ENCODE measurements at places on chromosomes 5 and 9.

DNA sequence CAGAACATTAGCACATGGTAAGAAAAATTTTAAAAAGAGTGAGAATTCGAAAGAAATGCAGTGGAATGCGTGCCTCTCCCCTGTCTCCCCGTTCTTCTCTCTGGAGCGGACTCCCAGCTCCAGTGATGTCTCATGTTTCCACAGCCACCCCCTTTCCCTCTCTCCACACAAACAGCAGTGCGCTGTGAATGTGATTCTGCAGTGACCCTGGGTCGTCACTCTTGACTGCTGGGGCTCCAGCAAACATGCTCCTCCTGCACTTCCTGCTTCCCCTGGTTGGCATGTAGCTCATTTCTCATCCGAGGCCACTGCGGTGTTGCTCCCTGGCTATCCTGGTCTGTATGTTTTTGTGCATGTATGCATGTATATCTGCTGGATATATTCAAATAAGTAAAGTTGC, 13.3 kb downstream of the PHF2 start:
- no peak for DNase-seq

- no peak for DNase-seq
Measured at GRCh38 chr5:165134155-165134554, 1628.7 kb downstream of the MAT2B start.

- DNase-seq: no peak
Measured at GRCh38 chr5:43619380-43619779, 16.4 kb downstream of the NNT start.

- no peak for DNase-seq
Measured at GRCh38 chr5:2752059-2752820, 763 bp upstream of the IRX2 start.

- DNase-seq: peak; percentile 87
Measured at GRCh38 chr9:127388037-127388855, 8.7 kb upstream of the SLC2A8 start.

- no peak for DNase-seq
Measured at GRCh38 chr5:133694181-133694831, 82.0 kb upstream of the FSTL4 start.

DNA sequence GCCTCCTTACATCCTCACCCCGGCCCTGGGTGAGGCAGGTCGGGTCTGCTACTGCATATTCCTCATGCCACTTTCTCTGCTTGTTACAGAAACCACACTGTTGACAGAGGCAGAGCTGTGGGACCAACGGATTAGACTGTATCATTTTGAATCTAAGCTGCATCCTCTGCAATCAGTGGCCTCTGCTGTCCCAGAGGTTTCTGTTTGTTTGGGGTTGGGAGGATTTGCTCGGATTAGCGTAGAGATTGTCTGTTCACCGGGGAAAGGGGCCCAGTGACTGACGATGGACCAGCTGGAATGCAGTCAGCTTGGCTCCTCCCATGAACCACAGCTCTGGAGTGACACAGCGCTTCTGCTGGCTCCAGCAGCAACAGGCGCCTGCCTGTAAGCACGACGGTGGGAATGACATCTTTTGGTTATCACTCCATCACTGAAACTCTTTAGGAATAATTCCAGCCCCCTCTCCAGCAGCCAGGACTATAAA, 37.3 kb upstream of the ADRA1B start:
- DNase-seq: no peak

DNA sequence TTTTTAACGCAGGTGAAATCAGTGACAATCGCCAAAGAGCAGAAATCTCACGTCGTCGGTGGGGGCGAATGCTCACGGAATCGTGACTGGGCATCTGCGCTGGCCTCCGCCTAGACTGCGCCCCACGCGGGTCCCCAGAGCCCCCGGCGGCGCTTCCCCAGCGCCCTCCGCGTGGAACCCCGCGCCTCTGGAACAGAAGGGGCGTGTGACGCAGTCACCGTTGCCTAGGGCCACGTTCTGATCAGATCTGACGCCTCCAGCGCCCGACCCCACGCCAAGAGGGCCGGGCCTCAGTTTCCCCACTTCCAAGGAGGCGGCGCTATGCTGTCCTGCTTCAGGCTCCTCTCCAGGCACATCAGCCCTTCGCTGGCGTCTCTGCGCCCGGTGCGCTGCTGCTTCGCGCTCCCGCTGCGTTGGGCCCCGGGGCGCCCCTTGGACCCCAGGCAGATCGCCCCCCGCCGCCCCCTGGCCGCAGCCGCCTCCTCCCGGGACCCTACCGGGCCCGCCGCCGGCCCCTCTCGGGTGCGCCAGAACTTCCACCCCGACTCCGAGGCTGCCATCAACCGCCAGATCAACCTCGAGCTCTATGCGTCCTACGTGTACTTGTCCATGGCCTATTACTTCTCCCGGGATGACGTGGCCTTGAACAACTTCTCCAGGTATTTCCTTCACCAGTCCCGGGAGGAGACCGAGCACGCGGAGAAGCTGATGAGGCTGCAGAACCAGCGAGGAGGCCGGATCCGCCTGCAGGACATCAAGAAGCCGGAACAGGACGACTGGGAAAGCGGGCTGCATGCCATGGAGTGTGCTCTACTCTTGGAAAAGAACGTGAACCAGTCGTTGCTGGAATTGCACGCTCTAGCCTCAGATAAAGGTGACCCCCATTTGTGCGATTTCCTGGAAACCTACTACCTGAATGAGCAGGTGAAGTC, at the start of gene FTMT:
FTMT (plus strand) TSS at position 240 of the 932 bp plus-strand sequence; CDS start at position 322, 82 bp downstream.
- no peak for DNase-seq

- peak; percentile 6 for DNase-seq
Measured at GRCh38 chr5:116145416-116145815, 60.6 kb downstream of the COMMD10 start.

GRCh38 chr9:135666534-135667462, 3.7 kb downstream of the LCN9 start:
- DNase-seq: no peak

GRCh38 chr5:150295172-150295634, 5.6 kb upstream of the CAMK2A start:
- DNase-seq: no peak

DNA sequence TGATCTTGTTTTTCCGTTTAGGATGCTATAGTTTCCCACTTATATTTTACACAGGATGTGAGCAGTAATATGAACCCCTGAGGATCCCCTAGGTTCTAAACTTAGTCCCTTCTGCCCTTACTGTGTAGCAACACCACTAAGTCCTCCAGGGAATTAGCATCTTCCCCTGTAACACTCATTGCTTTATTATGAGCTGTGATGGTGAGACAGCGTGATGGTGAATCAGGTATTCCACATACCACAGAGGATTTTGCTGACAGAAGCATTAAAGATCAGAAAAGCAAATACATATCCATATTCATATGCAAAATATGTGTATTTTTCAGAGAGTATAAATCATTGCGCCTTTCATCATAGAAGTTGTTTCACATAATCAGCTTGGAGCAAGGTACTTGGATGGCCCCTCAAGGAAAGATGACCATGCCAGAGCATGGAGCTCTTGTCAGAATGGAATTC, 317.0 kb downstream of the ICE1 start:
- DNase-seq: no peak

DNA sequence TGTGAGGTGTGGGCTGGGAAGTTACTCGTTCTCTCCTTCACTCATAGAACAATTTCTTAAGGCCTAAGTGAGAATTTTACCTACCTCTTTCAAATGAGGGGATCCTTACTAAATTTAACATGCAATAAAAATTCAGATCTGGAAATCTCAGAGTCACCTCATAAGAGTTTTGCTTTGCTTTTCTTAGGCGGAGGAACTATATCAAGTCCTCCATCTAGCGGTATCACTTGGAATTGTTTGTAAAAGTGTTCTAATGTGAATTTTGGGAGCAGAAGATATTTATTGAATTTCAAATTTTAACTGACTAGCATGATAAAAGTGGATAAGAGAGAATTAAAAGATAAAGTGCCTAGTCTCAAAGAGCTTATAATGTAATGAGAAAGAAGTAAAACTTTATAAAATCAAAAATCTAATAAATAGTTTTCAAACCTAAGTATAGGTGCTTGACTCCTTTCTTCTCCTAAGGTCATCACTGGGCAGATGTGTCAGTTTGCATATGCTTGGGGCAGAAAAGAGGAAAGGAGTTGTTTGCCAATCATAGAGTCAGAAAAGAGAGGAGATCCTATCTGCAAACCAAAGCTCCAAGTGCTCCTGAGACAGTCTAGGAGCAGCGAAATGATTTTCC, 145.7 kb upstream of the DAB2 start:
- peak; percentile 30 for DNase-seq

DNA sequence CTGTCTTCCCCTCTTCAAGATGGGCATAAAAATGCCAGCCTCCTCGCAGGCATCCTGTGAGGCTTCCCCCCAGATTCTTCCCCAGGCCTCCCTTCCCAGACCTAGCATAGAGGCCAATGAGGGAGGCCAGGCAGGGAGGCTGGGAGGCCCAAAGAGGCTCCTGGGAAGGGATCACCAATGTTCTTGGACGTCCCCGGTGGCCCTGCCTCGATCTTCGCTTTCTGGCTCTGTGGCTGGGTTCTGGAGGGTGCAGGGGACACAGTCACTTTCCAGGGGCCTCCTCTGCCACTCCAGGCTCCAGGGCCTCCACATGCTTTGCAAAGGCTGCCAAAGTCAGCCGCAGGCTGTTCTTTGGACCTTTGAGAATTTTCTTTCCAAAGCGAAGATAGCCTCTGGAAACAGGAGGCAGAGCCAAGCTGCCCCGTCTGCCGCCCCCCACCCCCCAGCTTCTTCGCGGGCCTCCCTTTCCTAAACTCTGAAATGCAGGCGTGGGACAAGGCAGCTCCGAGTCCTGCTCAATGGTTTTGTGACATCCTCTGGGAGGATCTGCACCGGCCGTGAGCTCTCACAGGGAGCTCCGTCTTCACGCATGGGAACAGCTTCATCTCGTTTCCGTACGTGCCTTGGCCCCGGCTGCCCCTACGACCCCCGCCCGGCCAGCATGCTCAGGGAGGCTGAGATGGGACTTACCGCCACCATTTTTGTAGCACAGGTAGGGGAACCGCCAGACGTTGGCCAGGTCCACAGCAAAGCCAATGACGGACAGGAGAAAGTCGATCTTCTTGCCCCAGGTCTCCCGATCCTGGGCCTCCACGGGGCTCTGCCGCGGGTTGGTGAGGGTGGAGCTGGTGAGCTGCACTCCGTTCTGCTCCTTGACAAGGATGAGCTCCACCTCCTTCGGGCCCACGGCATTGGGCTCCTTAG, 2.8 kb downstream of the SLC6A3 start:
- no peak for DNase-seq

DNA sequence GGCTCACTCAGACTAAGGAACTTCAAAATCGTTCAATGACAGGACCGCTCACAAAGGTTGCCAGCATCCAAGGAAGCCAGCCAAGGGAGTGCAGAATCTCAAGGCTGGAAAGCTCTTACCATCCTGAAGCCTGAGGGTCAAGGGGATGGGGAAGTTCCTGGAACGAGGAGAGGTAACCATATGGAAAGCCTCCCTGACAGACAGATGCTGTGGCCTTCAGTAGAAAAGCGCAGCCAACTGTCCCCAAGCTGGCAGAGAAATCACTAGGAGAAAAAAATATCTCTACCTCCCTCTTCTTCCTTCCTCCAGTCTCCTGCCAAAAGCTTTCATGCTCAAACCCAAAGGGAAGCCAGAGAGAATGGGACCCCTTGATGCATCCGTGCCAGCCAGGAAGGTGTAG, 90.5 kb upstream of the RANBP3L start:
- DNase-seq: no peak

DNA sequence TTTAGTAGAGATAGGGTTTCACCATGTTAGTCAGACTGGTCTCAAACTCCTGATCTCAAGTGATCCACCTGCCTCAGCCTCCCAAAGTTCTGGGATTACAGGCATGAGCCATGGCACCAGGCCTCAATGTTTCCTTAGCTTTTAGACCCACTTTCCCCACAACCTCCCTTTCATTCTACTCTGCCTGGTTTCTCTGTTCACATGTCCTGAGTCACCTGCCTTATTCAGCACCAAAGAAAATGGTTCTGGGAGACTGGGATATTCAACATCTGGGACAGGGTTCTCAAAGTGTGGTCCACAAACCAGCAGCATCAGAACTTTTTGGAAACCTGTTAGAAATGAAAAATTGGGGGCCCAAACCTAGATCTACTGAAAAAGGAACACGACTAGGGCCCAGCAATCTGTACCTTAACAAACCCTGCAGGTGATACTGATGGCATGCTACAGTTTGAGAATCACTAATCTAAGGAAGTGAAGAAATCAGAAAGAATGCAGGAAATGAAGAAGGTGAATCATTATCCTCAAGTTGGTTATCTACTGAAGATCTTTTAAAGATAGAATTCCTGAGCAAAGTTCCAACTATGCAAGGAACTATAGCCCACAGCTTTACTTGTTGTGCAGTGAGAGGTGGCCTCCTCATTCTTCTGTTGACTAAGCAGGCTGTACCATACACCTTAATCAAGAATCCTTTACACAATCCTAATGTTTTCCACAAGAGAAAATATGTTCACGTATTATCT, 51.8 kb upstream of the CTNNAL1 start:
- no peak for DNase-seq

- peak; percentile 45 for DNase-seq
Measured at GRCh38 chr5:139272471-139273321, 20.8 kb upstream of the MATR3 start.

GRCh38 chr5:178247481-178248456, 15.2 kb upstream of the PHYKPL start:
- DNase-seq: no peak

- DNase-seq: no peak
Measured at GRCh38 chr5:139649082-139649991, 1.2 kb downstream of the CXXC5 start.

- peak; percentile 58 for DNase-seq
Measured at GRCh38 chr5:160477266-160477970, 55.8 kb downstream of the PTTG1 start.

- DNase-seq: no peak
Measured at GRCh38 chr5:103546858-103547257, 15.7 kb downstream of the NUDT12 start.

- DNase-seq: no peak
Measured at GRCh38 chr9:127344368-127345000, 52.5 kb upstream of the SLC2A8 start.

- no peak for DNase-seq
Measured at GRCh38 chr5:102545175-102545574, 46.4 kb upstream of the SLCO6A1 start.

DNA sequence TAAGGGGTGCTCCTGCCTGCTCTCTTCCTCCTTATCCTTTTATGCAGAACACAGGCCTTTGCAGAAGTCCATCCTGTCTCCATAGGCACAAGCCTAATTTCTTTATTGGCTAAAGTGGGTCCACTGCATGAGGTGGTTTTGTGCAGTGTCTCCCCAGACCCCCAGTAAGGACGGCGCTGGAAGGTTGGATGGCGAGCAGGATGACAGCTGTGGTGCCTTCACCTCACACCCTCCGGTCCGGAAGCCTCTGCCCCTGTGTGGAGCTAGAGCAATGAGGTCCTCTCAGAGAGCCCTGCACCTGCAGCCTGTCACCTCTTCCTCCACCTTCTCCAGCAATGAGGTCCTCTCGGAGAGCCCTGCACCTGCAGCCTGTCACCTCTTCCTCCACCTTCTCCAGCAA, 393.7 kb upstream of the IRX1 start:
- DNase-seq: no peak

- no peak for DNase-seq
Measured at GRCh38 chr5:59021837-59022514, 439.1 kb downstream of the RAB3C start.

All from CD4-positive, alpha-beta T cell treated with Interleukin-12 subunit alpha and Interleukin-12 subunit beta, for 1 hour (primary cell).